ENCODE measurements at places on chromosomes 6 and 20.
A peak's percentile ranks its signal among the peaks of the same experiment; 100 is the strongest.

GRCh38 chr6:17452096-17452495 is 58.7 kb downstream of the CAP2 start:
- no peak for DNase-seq

- DNase-seq, result peak; percentile 82
Measured at GRCh38 chr20:45368221-45368980, 5.4 kb downstream of the SYS1 start.

- DNase-seq, result no peak
Measured at GRCh38 chr20:23266530-23267398, 83.8 kb upstream of the NXT1 start.

GRCh38 chr6:37684801-37685200 is 12.9 kb downstream of the MDGA1 start:
- DNase-seq, result no peak

DNA sequence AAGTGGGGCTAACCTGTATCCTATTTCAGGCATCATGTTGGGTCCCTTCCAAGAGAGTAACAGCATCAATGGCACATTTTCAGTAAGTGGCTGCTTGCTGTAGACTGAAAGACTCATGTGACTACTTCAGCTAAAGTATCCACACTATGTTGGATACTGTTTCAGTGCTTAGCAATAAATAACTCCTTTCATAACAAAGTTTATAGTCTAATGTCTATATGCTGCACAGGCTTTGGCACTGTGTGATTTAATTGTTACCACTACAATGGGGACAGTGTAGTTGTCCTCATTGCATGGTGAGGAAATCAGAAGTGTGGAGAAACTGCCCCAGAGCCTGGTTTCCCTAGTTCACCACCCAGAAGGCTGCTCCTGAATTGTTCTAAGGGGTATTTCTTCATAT is 318.0 kb upstream of the PTCHD4 start:
- no peak for DNase-seq

DNA sequence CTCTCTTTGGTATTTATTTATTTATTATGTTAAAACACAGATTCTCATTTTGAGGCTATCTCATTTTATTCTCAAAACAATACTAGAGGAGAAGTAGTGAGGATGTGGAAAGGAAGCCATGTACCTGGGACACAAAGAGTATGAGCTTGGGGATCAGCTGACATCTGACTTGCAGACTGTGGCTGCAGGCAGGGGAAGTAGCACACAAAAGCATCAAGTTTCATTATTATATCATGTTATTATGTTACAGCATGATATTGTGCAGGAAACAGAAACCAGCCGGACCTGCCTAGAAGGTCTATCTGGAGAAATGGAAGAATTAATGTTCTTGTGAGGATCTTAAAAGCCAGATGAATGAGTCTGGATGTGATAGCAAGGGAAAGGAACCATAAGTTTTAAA is 248.2 kb downstream of the KHDC1L start:
- DNase-seq, result peak; percentile 5

DNA sequence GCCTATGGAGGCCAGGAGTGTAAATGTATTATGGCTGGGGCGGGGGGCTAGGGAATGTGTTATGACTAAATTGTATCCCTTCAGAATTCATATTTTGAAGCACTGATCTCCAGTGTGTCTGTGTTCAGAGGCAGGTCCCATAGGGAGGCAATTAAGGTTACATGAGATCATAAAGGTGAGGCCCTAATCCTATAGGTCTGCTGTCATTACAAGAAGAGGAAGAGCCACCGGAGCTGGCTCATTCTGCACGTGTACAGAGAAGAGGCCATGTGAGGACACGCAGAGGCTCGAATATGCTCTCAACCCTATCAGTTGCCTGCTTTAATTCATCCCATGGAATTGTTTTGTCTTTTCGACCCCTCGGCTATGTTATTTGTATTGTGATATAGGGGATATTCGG is 76.9 kb downstream of the VTA1 start:
- no peak for DNase-seq

GRCh38 chr6:7106752-7107577 is 796 bp upstream of the RREB1 start:
- peak; percentile 57 for DNase-seq

DNA sequence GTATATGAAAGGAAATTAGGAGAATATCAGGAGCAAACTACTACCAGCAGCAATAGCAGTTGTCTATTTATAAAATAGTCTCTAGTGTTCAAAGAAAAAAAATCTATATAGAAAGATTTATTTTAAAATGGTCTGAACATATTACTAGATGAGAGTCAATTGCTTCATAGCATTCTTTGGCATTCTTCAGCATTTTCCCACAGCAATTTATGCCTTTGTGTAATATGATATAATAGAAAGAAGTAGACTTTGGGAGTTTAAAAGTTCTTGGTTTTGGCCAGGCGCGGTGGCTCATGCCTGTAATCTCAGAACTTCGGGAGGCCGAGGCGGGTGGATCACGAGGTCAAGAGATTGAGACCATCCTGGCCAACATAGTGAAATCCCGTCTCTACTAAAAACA is 157.0 kb upstream of the PLN start:
- DNase-seq, result no peak

All from suppressor macrophage (primary cell).